ENCODE measurements at places on chromosomes 12 and 14.

DNA sequence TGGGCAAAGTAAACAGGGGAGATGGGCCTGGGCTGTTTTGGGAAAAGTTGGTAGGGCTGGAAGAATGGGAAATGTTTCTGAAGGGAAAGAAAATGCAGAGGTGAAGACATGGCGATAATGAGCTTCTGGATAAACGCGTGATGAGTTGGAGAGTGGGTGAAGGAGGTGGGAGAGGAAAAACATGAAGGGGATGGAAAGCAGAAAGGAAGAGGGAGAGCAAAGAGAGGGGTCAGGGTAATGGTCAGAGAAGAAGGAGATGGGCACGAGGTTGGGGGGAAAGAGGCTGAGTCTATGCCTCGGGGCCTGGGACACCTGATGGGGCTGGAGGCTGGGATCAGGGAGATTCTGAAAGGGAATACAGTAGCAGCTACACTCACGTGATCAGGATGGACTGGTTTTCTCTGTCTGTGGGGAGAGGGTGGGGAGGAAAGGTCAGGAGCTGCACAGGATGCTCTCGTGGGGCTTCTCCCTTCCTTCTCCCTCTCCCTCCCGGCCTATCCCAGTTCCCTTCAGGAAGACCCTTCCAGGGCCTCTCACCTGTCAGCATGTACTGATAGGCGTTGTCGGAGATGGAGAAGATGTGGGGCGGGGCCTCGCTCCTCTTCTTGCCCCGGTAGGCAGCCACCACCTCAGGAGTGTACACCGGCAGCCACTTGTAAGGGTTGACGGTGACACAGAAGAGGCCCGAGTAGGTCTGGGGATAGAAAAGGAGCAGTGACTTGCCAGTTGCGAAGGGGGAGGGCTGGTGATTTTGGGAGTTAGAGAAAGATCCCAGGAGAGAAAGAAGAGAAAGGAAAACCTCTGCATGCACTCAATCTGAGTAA, 3.1 kb downstream of the MYH7 start:
- no peak for DNase-seq

- no peak for DNase-seq
Observed at GRCh38 chr14:64201921-64202545, 92.1 kb downstream of the ESR2 start.

DNA sequence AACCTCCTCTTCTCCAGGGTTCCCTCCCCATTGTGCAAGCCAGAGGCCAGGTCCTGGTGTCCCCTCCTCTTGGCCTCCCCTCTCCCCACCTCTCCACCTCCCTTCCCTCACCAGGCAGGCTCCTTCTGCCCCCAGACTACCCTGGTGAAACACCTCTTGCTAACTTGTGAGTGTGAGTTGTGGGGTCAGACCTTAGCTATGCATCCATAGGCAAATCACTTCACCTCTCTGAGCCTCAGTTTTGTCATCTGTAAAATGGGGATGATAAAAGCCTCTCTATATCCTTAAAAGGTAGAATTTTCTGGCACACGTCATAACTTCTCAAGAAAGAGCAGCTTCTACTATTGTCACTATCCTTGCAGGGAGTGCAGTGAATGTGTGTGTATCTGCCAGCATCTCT, 7.9 kb upstream of the DIO3 start:
- no peak for DNase-seq

DNA sequence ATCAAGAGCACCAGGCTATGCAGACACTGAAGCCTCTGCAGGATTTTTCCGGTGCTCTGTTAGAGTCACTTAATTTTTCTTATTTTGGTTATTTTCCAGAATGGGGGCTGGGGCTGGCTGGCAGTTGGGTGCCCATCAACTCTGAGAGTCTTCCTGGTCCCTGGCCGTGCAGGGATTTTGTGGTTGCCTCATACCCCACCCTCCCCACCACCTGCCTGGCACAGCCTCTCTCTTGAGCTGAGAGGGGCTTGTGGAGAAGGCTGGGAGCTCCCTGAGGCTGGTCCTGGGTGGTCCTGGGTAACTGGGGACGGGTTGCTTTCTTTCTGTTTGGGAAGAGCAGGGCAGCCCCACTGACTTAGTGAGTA, 23.3 kb downstream of the LRTM2 start:
- no peak for DNase-seq

GRCh38 chr14:63896278-63896720, 43.5 kb downstream of the SYNE2 start:
- no peak for DNase-seq

DNA sequence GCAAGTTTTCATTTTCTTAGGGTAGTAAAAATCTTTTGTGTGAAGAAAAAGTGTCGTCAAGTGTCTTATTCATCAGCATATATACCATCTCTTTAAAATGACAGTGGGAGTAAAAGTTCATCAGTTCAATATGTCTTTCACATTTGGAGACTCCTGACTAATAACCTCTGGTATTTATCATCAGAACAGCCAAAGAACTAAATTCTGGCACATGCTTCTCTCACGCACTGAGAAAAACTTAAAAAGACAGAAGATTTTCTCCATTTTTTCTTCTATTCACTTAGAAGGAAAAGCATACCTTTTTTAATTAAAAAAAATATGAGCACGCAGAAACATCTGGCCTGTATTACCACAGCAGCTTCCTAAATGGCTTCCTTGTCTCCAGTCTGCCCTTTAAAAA, 265.7 kb downstream of the AKAP6 start:
- no peak for DNase-seq

DNA sequence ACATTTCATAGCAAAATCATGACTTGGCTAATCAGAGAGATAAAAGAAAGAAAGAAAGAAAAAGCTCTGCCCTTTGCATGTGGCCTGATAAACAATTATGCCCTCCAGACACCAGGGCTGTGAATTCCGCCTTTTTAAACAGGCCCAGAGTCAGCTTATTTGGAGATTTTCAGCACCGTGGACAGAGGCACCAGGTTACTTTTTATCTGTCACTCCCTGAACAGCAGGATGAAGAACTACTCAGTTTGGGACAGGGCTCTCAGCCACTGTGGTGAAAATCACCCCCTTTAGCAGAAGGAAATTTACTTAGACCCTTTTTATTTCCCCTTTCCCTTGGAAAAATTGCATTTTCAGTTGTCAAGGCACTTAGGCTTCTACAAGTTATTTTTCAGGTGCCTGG, 359.9 kb downstream of the NRXN3 start:
- DNase-seq, result no peak

GRCh38 chr12:57446292-57446960, 8.7 kb upstream of the INHBE start:
- DNase-seq, result no peak

DNA sequence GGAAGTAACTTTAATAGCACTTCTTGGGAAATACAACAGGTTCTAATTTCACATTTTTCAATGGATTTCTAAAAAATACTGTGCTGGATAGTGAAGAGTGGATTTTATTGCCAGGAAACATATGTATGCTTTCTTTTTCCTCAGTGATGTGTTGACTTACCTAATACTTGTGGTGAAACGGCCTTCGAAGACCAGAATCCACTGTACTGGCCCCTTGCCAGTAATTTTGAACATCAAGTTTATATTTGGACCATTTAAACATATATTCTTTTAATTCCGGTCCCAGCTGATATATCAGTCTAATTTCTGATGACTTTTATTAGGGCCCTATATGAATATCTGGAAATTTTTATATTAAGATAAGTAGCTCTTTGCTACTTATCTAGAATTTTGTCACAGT, 1.8 kb downstream of the MSRB3 start:
- no peak for DNase-seq

- no peak for DNase-seq
Observed at GRCh38 chr12:46921048-46921763, 95.4 kb upstream of the SLC38A4 start.

DNA sequence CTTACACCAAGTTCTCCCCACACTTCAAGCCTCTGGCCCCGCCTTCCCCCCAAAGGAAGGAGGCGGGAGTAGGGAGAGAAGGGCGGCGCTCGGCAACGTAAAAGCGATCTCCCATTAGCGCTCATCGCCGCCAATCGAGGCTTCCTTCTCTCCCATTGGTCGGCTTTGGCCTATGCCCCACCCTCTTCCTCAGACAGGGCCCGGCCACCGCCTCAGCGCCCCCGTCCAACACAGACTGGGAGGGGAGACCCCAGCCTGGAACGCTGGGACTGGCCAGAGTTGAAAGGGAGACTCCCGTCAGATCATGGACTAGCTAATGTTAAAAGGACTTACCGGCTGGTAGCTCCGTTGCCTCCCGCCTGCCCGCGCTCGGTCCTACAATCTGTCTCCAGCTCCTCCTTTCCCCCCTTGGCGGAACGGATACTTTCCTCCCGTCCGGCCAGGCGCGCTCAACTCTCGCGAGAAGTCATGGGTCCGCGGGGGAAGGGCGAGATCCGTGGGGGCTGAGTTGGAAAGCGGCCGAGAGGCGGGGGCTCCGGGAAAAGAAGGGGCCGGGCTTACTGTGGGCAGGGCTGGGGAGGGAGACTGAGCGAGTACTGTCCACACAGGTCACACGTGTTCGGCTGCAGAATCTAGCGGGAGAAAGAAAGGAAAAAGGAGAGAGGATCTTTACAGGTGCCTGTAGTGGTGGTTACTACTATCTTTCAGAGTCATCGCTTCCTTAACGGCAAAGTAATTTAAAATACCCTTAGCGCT, at the start of gene ATF7:
ATF7 (minus strand) TSS at position 437 of the 756 bp plus-strand sequence. CDS start 25,382 bp downstream, outside the sequence.
- peak; percentile 98 for DNase-seq

DNA sequence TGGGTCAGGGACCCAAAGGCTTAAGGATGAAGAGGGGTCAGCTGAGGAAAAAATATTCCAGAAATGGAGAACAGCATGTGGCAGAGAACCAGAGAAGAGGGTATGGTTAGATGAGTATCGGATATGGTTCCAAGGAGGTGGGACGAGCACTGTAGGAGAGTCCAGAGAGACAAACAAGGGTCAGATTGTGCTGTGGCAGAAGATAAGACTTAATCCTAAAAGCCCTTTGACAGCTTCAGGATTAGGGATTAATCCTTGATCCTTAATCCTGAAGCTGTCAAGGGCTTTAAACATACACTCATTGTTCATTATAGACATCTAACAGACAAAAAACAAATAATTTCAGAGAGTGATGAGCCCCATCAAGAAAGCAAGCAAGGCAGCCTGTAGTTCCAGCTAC, 124.0 kb downstream of the SPTSSA start:
- no peak for DNase-seq

DNA sequence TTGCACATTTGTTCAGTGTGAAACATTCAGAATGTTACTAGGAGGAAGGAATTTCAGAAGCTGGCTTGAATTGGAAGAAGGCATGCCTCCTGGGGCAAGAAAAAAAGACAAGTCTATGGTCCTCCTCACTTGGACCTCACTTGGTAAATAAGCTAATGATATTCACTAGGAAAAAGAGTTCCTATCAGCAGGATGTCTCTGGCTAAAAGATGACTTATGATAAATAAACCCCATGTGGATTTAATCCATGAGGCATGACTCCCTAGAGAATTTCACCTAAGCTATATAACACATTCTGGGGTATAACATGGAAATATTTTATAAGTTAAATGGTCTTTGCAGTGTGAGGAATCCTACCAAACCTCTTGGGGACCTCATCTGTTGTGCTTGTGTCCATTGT, 199.9 kb downstream of the LRIG3 start:
- DNase-seq, result no peak

- no peak for DNase-seq
Observed at GRCh38 chr14:100135073-100135472, 24.4 kb downstream of the DEGS2 start.

DNA sequence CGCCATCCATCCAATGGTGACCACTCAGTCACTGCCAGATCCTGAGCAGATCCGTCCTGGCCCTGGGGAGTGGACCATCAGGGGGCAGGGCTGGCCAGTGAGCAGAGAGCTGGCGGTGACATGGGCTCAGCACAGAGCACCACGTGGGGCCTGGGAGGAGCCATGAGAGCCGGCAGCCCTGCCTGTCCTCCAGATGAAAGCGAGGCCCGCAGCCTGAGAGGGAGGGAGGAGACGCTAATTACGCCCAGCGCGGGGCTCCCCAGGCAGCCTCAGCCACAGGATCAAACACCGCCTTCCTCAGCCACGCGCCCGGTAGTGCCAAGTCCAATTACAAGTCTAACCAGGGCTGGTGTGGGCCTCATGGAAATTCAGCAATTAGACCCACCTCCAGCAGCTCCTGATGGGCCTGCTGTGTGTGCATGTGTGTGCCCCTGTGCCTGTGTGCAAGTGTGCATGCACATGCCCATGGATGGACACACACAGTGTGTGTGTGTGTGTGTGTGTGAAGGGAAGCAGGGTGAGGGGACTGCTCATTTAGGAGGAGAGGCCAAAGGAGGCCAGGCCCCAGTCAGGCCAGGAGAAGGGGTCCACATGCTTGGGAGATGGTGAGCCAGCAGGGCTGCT, 68.0 kb downstream of the KIF26A start:
- DNase-seq, result no peak

DNA sequence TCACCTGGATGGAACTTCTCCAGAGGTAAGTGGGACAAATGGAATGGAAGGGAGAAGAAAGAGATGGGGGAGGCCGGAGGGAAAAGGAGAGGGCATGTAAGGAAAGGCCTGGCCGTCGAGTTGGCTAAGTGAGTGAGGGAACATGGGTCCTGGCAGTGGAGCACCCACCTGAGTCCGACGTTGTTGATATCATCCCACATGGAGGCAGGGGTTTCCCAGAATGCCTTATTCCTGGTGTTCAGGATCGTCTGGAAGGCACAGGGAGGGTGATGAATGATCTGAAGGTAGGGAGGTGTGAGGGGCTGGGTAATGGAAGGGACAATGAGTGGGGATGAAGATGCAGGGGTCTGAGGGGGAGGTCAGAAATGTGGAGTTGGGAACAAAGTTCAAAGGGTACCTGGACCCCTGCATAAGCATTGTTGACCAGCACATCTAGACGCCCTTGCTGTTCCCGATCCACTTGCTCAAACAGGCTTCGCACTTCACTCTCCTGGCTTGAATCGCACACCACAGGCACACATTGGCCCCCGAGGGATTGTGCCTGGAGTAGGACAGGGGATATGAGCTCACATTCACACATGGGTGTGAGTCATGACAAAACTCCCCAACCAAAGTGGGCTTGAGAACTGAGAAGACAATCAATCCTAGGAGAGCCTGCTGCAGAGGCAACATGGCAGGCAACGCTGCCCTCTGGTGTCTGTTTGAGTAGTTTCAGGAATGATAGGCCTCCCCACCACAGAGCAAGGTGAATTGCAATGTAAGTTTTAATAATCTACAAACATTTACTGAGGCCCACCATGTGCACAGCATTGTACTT, 3.0 kb downstream of the DHRS1 start:
- peak; percentile 52 for DNase-seq

- DNase-seq, result no peak
Observed at GRCh38 chr12:61018571-61018970, 1241.6 kb upstream of the USP15 start.

- DNase-seq, result no peak
Observed at GRCh38 chr12:3342051-3342450, 149.0 kb upstream of the PRMT8 start.

All from CD8-positive, alpha-beta memory T cell (primary cell).